ENCODE measurements at places on chromosomes 2 and 18. TPM values are rescaled to one million over a fixed set of nuclear protein-coding genes. Genes with fewer than 3 reads are reported as not detected.

Gene TM4SF20
- 1.1 TPM for total RNA-seq

Gene LCT
- under 0.01 TPM for total RNA-seq

Gene TGFA
- total RNA-seq = not detected

Gene CNOT11
- 45.1 TPM for total RNA-seq

Gene ARHGEF33
- total RNA-seq = 0.29 TPM

Gene BOLL
- total RNA-seq = not detected

Gene TOGARAM2
- total RNA-seq = 0.72 TPM

Gene PLEKHH2
- 18.8 TPM for total RNA-seq

Gene PER2
- 9.4 TPM for total RNA-seq

Gene G6PC2
- not detected for total RNA-seq

Gene MSH2
- total RNA-seq = 14.5 TPM

Gene PDE1A
- 42.0 TPM for total RNA-seq

Gene PROKR1
- total RNA-seq = not detected

Gene OBSL1
- total RNA-seq = 60.4 TPM

Gene SPR
- 17.0 TPM for total RNA-seq

Gene RMDN2
- total RNA-seq = 11.9 TPM

Gene OXER1
- total RNA-seq = not detected

Gene TTC32
- 14.8 TPM for total RNA-seq

Gene ZNF514
- total RNA-seq = 14.5 TPM

Gene SCN7A
- total RNA-seq = not detected

Gene SIX3
- not detected for total RNA-seq

Gene CDH20
- not detected for total RNA-seq

Gene HOXD4
- total RNA-seq = 1.2 TPM

Gene TCF23
- not detected for total RNA-seq

Gene GNLY
- total RNA-seq = not detected

Gene ANKRD53
- total RNA-seq = 1.1 TPM

Gene HNMT
- 100 TPM for total RNA-seq

Gene SKOR2
- total RNA-seq = not detected

Gene LRATD1
- 10.0 TPM for total RNA-seq

Gene RRM2
- 7.4 TPM for total RNA-seq

Gene SLC16A14
- total RNA-seq = under 0.01 TPM

Gene TFPI
- 123 TPM for total RNA-seq

Gene ZDBF2
- total RNA-seq = 12.7 TPM

Gene CACNB4
- 4.3 TPM for total RNA-seq

Gene MEP1B
- not detected for total RNA-seq

Gene DYSF
- 4.3 TPM for total RNA-seq

Gene MAL
- not detected for total RNA-seq

Gene DSG2
- 21.2 TPM for total RNA-seq

Gene CLEC4F
- not detected for total RNA-seq

Gene DAW1
- not detected for total RNA-seq

Gene GDF7
- total RNA-seq = under 0.01 TPM

Gene PAX3
- under 0.01 TPM for total RNA-seq

Gene BCL11A
- 0.29 TPM for total RNA-seq

Gene MAP4K4
- 231 TPM for total RNA-seq

Gene UPP2
- total RNA-seq = not detected

Gene EVA1A
- total RNA-seq = 70.9 TPM

Gene GULP1
- 23.0 TPM for total RNA-seq

Gene UBR3
- 50.1 TPM for total RNA-seq

Gene CD302
- 14.5 TPM for total RNA-seq

Gene CCDC74B
- total RNA-seq = 5.4 TPM

Gene CAPN14
- under 0.01 TPM for total RNA-seq

Gene SERPINB4
- not detected for total RNA-seq

Gene CD226
- total RNA-seq = 0.36 TPM
